ENCODE measurements at places on chromosomes 11 and 22.

- no peak for DNase-seq
Observed at GRCh38 chr11:94815705-94816344, 47.7 kb downstream of the AMOTL1 start.

DNA sequence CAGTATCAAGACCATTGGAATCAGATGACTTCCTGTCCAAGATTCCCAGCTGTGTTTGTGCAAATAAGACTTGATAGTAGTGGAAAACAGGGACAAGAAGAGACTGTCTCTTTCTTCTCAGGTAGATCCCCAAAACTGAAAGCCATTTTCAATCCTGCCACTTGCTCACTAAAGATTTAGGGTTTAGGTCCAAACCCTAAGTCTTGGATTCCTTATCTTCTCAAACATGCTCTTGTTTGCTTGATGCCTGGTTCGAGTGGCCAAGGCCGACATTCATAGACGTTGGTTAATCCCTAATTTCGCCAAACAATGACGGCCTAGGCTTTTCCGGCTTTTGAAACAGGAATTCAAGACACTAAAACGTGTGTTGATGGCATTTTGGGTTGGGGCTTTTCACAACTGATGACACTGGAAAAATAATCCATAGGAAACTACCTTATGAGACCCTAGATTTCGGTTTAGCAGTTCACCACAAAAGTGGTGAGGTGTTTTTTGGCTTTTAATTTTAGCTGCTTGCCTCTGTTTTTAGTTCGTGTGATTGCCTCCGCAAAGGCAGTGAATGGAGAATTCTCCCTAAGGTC lies 1.0 kb upstream of the GTPBP1 start:
- DNase-seq: no peak

DNA sequence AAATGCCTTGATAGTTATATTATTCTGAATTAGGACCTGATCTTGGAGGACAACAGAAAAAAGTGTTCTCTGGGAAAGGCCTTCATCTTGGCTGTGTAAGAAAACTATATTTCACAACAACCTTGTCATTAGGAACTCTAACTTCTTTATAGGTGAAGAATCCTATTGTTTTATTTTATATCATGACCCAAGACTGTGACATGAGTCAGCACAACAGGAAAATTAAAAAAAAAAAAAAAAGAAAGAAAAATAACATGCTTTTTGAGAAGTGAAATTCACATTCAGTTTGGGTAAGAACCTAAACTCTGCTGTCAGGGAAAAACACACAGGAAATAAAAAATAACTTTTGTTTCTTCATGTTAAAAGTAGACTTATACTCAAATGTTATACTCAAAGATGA lies 11.7 kb upstream of the FOLR2 start:
- no peak for DNase-seq

DNA sequence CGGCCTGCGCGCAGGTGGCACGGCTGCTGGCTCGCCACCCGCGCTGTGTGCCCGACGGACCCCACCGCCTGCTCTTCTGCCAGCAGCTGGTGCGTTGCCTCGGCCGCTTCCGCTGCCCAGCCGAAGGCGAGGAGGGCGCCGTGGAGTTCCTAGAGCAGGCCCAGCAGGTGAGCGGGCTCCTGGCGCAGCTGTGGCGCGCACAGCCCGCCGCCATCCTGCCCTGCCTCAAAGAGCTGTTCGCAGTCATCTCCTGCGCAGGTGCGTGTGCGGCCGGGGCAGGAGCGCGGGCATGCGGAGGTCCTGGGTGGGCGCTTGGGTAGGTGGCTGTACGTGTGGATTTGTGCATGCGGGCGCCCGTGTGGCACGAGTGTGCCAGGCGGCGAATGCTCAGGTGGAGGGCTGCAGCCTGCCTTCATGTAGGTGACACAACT lies 8.0 kb downstream of the USP35 start:
- DNase-seq: no peak

GRCh38 chr22:26785932-26786331 lies 128.5 kb downstream of the MIAT start:
- DNase-seq: no peak

GRCh38 chr11:33723238-33723881 lies 12.9 kb downstream of the CD59 start:
- no peak for DNase-seq

DNA sequence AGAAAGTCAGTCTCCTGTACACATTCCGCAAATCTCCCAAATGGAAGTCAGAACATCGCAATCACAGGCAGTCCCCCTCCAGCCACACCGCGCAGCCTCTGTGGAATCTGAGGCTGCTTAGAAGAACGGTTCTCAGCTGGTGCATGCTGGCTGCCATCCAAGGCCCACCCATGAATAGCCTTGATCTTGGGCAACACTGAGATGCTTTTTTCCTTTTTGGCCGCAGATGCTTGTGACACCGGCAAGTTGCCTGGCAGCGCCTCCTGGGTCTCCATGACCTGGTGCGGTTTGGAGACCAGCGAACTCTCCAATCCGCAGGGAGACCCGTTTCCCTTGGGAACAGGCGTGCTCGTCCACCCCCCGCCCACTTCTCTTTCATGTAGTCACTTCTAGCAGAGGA lies 26.3 kb upstream of the PHF21B start:
- no peak for DNase-seq

GRCh38 chr22:31393893-31394292 lies 5.5 kb upstream of the DRG1 start:
- DNase-seq: no peak

Measured in stimulated activated CD4-positive, alpha-beta T cell treated with anti-CD3 and anti-CD28 coated beads, Interleukin-4, amount 100 ng/mL, for 48 hours (primary cell).